ENCODE measurements at places on chromosomes 13 and 19.

DNA sequence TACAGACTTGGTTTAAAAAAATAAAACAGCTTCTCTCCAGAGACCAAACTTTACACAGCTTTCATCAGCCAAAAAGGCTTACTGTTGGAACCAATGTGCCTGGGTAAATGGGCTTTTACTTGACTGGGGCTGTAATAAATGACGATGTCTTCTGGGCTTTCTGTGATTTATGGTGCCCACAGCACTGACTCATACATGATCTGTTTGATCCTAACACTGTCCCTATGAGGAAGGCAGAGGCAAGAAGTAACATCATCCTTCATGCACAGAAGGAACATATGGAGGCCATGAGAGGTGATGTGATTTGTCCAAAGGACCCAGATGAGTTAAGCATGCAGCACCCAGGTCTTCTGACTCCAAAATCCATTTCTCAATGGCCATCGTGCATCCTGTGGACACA, 77.4 kb downstream of the DOCK9 start:
- no peak for DNase-seq

GRCh38 chr13:66218583-66218982, 1011.6 kb downstream of the PCDH9 start:
- no peak for DNase-seq

- peak; percentile 4 for DNase-seq
These were observed 103.5 kb upstream of the AKAP11 start for GRCh38 chr13:42168496-42168895.

GRCh38 chr13:22740264-22740663, 440.5 kb upstream of the SGCG start:
- DNase-seq = peak; percentile 42

- DNase-seq = no peak
These were observed 242.2 kb downstream of the B3GLCT start for GRCh38 chr13:31441800-31442510.

DNA sequence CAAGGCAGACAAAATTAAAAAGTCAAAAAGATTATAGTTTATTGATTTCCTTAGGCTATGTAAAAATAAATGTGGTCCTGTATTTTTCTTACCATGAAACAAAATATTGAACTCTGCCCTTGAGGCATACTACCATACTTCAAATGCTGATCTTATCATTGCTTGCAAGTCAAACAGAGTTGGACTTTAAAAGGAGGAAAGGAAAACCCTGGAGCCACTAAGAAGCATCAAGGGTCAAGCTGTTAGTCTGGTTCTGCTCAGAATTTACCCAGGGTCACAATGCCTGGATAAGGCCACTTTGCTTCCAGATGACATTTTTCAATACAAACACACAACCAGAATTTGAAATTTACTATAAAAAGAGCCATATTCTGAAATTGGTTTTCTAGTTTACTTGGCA, 2.2 kb upstream of the FREM2 start:
- no peak for DNase-seq

GRCh38 chr13:43304945-43305344, 281.6 kb downstream of the DNAJC15 start:
- no peak for DNase-seq

DNA sequence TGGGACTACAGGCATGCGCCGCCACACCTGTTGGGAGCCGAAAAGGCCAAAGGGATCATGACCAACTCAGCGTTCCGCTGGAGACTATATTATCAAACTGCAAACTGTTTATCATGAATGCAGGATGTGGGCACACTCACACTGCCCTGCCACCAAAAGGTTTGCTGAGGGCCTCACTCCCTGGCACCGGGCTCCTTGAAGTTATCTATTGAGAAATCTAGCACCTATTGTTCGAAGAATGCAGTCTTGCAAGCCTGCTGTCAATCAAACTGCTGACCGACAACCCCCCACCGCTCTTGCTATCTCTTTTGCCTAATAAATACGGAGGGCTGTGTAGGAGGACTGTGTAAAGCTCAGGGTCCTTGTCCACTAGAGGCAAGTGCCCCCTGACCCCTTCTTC, 5.2 kb upstream of the ZNF836 start:
- no peak for DNase-seq

DNA sequence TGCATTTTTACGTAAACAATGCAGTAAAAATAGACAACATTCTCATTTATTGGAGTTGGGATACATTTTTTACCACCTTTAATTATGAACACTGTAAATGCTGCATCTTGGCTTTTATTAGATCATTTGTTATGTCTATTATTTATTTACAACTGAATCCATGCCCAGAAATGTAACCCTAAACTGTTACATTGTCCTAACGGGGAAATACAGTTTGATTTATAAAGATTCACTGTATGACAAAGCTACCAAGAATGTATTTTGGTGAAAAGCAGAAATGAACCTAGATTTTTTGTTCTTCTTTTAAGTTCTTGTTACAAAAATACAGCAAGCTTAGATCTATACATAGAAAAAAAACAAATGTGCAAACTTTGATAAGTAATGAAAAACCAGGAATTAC, 1.1 kb downstream of the METTL21C start:
- no peak for DNase-seq
